ENCODE measurements at places on chromosomes 7 and 10.

- peak; percentile 33 for DNase-seq
These were observed 48.1 kb upstream of the COMTD1 start for GRCh38 chr10:75283671-75284470.

DNA sequence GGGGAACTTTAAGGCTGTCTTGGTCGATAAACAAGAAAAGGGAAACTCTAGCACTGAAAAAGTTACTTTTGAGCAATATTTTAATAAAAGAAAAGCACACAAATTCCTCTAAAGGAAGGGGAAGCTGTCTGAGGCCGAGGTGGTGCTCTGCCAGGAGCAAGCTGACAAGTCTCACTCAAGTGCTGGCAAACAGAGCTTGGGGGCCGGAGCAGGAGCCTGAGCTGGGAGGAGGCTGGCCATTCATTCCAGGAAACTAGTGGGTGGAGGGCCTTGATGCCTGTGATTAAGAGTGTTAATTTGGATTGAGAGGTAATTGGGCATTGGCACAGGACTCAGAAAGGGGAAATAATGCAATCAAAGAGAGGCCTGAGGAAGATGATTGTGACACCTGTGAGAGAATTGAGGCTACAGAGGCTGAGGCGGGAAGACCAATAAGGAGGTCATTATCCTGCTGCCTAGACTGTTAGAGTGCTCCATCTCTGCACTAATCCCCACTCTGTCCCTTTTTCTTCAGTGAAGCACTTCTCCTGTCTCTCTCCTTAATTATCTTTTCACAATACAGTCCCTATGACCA is 154.9 kb upstream of the COL1A2 start:
- DNase-seq, result no peak

- peak; percentile 83 for DNase-seq
These were observed 1.5 kb downstream of the IPMK start for GRCh38 chr10:58266003-58266825.

DNA sequence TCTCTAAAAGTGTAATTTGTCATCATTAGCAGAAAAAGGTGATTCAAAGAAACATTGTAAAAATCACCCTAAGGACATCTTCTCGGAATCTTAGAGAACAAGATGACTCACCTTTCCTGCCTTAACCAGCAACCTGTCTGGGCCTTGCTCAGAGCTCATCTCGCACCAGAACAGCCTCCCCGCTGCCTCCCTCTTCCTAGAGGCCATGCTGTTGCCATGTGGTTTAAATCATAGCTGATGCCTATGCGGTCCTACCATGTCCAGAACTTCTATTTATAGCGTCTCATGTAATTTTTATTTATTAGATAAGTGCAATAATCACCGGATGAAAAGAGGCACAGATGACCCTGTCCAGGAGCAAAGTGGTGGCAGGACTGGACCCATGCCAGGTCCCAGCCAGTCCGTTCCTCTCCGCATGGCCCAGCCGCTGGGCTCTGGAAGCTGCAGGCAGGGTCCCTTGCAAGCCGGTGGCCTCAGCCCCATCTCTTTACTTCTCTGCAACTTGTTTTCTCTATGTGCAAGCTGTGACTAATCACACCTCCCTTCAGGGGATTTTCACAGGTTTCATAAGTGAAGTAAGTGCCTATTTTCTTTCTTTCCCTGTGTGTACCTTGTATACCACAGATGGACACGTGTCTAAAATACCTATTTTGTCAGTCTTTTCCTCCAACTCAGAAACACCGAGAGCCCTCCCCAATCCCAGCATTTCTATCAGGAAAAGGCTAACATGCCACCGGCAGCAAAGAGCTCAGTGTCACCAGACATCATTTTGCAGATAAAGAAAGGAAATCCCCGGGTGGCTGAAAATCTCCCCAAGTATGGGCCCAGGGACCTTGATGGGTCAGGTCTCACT is 27.1 kb downstream of the KLF6 start:
- no peak for DNase-seq

DNA sequence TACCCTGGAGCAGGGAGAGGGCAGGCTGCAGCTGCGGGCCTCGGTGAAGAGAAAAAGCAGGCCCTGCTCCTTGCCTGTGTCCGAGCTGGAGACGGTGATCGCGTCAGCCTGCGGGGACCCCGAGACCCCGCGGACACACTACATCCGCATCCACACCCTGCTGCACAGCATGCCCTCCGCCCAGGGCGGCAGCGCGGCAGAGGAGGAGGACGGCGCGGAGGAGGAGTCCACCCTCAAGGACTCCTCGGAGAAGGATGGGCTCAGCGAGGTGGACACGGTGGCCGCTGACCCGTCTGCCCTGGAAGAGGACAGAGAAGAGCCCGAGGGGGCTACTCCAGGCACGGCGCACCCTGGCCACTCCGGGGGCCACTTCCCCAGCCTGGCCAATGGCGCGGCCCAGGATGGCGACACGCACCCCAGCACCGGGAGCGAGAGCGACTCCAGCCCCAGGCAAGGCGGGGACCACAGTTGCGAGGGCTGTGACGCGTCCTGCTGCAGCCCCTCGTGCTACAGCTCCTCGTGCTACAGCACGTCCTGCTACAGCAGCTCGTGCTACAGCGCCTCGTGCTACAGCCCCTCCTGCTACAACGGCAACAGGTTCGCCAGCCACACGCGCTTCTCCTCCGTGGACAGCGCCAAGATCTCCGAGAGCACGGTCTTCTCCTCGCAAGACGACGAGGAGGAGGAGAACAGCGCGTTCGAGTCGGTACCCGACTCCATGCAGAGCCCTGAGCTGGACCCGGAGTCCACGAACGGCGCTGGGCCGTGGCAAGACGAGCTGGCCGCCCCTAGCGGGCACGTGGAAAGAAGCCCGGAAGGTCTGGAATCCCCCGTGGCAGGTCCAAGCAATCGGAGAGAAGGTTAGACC is 138.0 kb upstream of the STK17A start:
- no peak for DNase-seq

DNA sequence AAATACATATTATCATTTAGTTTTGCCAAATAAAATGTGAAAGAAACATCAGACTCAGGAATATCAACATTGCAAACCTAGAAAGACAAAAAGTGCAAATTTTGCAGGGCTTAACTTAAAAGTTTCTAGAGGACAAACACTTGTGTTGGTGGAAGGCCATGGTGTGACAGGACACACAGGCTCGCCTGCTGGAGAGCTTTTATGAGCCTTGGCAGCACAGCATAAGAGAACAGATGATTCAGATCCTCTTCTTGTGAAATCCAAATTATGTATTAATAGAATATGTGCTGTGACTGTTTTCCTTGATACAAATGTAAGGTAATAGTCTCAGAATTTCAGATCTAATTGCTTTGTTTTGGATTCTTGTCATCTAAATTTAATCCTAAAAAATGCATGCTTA is 72.9 kb upstream of the ABCB5 start:
- peak; percentile 27 for DNase-seq

GRCh38 chr10:2401459-2401858 is 664.1 kb upstream of the ADARB2 start:
- no peak for DNase-seq

DNA sequence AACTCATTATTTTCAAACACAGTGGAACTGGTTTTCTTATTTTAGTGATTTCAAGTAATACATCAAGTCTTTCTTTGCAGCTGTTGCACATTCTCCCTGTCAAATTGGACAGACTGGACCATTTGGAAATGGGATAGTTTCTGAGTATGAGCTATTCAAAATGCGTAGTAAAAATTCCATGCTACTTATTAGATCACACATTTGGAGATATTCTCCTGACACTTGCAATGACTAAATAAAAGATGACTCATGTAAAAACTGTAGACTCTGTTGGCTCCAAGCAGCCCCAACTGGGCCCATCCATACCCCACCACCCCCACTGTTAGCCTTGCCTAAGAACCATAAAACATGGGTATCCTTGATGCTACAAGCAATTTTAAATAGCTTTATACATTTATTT is 25.9 kb upstream of the BICC1 start:
- peak; percentile 51 for DNase-seq

GRCh38 chr10:70528741-70529362 is 50.3 kb downstream of the PALD1 start:
- peak; percentile 57 for DNase-seq

GRCh38 chr10:91536111-91536510 is 96.8 kb downstream of the PPP1R3C start:
- peak; percentile 75 for DNase-seq

- no peak for DNase-seq
These were observed 125.1 kb downstream of the SFMBT2 start for GRCh38 chr10:7285522-7286322.

DNA sequence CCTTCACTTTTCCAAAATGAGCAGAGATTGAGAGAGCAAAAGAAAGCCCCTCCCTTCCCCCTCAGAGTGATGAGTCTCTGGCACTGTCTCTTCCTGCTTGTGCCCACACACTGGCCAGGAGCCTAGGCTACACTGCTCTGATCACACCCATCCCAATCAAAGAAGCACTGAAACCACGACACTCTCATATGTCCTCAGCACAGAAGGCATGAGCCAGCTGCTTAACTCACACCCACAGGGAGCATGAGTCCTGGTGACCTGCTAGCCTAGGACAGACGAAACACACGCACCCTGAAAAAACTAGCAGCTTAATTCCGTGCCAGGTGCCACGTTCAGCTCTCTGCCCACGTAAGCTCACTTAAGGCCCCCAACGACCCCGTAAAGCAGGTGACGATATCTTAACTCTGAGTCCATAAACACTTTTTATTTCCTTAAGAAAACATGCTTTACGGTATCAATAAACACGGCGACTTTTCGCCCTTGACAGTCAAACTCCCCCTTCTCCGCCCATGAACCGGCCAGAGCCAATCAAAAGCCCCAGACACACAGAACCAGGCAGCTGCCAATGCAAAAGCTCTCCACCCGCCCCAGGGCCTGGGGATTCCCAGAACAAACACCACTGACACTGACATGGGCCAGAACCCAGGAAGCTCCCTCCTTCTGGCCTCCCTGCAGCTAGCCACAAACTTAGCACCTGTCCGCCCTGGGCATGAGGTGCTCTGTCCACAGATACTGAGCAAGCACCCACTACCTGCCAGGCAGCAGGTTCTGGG is 69.0 kb downstream of the TNRC18 start:
- DNase-seq, result peak; percentile 81

- peak; percentile 75 for DNase-seq
These were observed 129.7 kb downstream of the SAMD9 start for GRCh38 chr7:92988051-92988450.

- no peak for DNase-seq
These were observed 35.1 kb downstream of the GCC1 start for GRCh38 chr7:127550247-127550646.

DNA sequence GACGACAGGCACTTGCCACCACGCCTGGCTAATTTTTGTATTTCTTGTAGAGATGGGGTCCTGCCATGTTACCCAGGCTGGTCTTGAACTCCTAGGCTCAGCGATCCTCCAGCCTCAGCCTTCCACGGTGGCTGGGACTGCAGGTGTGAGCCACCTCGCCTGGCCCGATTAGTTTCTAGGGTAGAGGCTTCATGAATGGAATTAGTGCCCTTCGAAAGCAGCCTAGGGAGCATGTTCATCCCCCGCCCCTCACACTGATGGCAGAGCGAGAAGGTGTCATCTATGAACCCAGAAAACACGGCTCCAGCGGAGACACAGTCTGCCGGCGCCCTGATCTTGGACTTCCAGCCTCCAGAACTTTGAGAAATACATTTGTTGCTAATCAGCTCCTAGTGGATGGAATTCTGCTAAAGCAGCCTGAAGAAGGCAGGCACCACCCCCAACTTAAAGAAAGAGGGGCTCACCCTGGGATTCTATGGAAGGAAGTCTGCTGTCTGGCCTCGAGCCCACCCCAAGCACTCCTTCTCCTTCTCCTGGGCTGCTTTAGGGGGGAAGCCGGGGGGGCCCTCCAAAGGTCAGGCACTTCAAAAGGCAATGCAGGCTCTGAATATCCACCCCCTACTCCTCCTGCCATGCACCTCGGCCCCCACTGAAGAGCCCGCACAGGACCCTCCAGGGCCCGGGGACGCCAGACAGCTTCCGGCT is 10.1 kb downstream of the PDGFA start:
- no peak for DNase-seq

- no peak for DNase-seq
These were observed 57.8 kb downstream of the ANKMY2 start for GRCh38 chr7:16587790-16588189.

DNA sequence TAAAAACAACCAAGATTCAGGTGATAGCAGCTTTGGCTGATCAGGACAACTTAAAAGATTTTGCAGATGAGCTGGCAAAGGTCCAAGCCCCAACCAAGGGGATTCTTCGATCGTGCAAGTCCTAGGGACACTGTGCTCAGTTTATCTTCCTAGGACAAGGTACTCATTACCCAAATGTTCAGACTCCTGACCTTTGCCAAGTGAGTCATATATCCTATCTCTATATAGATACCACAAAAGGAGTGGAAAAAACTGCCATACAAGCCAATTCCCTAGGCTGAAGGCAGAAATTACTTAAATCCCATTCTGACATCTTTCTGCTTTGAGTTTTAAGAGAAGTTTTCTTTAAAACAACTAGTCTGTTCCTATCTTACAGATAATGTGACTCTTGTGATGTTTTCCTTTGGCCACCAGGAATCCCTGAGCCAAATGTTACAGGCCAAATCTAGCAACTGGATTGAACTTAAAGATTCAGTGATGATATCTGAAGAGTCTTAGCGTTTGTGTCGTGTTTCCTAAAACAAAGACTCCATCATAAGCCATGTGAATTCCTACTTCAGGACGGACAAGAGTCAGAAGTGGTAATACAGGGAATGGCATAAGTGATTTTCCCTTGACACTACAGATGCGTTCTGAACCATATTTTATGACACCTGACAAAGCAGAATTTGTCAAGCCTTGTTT is 142.6 kb upstream of the ASAH2 start:
- DNase-seq, result peak; percentile 74

- DNase-seq, result peak; percentile 36
These were observed 45.5 kb upstream of the SLC29A4 start for GRCh38 chr7:5237286-5237685.

GRCh38 chr7:26369593-26369992 is 77.9 kb downstream of the SNX10 start:
- DNase-seq, result peak; percentile 46

All from fibroblast of mammary gland (primary cell).